ENCODE measurements at places on chromosomes 7 and 10. TPM values are rescaled to one million over a fixed set of nuclear protein-coding genes. Genes with fewer than 3 reads are reported as not detected.
A peak's percentile ranks its signal among the peaks of the same experiment; 100 is the strongest.

DNA sequence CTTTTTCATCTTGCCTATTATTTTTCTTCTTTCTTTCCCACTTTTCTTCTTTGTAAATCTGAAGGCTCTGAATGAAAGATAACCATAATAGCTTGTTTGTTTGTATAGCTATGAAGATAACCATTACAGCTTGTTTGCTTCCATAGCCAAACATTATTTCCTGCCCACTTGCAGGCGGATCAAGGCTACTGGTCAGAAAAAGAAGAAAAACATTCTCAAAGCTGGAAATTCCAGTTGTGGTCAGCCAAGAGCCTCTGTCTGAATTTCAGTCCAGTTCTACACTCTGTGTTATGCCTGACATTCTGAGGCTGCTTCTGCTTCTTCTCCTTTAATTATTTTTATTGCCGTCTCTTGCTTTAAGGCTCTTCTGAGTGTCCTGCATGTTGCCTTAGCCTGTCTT, 48.9 kb downstream of the TMEM178B start:
- DNase-seq = no peak

The ABCF2 gene
- 30.5 TPM for total RNA-seq

The ACTR3C gene
- 5.1 TPM for total RNA-seq

DNA sequence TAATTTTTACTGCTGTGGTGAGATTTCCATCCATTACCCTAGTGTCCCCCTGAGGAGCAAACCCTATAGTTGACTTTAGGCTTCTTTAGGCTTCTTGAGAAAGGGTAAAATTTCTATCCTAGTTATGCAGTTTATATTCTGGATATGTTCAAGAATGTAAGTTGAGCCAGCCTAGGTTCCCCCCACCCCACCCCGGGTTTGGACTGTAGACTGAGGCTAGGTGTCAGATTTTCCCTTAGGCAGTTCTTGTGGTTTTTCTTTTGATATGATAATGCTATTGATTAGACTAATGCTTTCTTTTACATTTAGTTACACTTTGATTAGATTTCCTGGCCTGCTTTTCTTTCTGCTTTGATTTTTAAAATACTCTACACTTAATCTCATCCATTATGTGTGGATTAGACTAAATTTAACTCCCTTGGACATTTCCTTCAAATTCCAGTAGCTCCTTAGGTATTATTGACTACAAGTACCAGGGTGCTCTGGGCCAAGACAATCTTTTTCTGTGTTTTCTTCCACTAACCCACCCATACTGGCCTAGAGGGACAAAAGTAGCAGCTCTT, 37.7 kb downstream of the NRF1 start:
- no peak for DNase-seq

GRCh38 chr7:129786825-129787563, 165.8 kb downstream of the UBE2H start:
- no peak for DNase-seq

GRCh38 chr7:109456116-109456515, 886.4 kb downstream of the DNAJB9 start:
- DNase-seq = no peak

The GARS1 gene
- 42.3 TPM for total RNA-seq

The MSMB gene
- total RNA-seq = not detected

The PRSS37 gene
- not detected for total RNA-seq

The AOAH gene
- 1.9 TPM for total RNA-seq

DNA sequence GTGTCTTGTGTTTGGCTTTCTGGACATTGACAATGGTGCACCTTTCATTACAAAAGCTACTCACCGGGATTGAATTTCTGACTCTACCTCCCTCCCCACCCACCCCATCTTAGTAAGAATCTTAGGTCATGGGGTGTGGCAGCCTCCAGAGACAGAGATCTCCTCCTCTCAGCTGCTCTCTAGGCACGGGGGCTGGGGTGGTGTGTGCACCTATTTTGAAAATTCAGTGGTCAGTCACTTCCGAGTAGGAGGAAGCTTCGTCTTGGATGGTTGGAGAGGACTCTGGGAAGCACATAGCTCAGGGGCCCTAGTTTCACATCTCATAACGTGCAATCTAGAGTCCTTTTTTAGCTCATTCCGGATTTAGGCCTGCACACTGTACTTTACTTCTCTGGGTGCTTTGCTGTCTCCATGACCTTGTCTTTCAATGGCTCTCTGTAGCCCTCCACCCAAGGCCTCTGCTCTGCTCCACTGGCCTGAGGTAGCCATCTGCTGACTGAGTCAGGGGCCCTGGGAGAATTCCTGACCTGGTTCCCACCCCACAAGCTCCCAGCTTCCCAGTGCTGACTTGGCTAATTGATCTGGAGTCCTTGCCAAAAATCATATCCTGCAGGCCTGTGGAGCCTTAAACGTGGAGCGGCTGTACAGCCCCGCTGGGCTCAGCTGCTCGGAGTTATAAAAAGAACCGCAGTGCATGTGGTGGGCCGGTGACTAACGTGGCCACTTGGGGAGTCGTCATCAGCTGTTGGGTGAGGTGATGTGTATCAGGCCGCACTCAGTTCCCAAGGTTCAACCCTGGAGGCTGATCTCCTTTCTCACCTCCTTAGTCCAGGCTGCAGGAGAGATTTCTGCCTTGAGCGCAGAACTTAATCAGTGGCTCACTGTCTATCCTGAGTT, 19.3 kb upstream of the ADAMTS14 start:
- peak; percentile 78 for DNase-seq

DNA sequence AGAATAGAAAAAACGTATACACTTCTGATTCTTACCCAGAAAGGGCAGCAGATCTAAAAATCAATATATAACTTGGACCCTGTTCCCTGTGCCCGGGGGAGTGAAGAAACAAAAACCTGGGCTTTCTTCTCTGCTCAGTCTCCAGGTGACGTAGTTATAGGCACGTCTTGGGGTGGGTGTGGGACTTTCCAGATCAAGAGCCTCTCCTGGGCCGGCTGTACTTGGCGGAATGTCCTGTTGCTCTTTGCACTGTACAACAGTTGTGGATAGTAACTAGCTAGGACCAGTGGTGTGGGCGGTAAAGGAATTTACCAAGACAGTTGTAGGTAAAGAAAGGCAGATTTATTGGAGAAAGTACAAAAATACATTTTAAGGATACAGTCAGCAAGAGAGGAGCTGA, 40.4 kb upstream of the STEAP4 start:
- no peak for DNase-seq

The UBE2D1 gene
- 56.0 TPM for total RNA-seq

- no peak for DNase-seq
These were observed 839 bp downstream of the IKZF5 start for GRCh38 chr10:123007558-123008354.

The CRTAC1 gene
- 2.3 TPM for total RNA-seq

GRCh38 chr7:84536271-84536870, 341.8 kb upstream of the SEMA3A start:
- no peak for DNase-seq

GRCh38 chr7:55521917-55522902, 50.1 kb downstream of the VOPP1 start:
- DNase-seq = no peak

GRCh38 chr7:117659531-117660011, 179.7 kb downstream of the CFTR start:
- DNase-seq = no peak

All from left ventricle myocardium inferior (tissue), 1 donor.